ENCODE measurements at places on chromosomes 4 and X.

GRCh38 chr4:7879127-7879526 is 60.5 kb downstream of the AFAP1 start:
- no peak for DNase-seq

DNA sequence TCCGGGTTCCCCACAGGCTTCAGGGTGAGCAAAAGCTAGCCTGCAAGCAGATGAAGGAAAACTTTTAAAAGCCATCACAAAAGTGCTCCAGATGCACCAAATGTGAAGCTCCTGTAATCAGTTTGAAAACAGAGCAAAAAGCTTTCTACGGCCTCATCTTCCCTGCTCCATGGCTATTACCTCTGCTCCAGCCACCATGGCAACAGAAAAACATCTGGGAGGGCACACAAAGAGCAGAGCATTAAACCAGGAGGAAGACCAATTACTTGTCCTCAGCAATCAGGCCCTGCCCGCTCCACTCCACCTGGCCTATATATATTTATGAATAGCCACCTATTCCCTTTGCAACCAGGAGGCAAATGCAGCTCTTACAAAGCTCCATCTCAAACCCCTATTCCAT is 33.6 kb downstream of the TMEM154 start:
- no peak for DNase-seq

DNA sequence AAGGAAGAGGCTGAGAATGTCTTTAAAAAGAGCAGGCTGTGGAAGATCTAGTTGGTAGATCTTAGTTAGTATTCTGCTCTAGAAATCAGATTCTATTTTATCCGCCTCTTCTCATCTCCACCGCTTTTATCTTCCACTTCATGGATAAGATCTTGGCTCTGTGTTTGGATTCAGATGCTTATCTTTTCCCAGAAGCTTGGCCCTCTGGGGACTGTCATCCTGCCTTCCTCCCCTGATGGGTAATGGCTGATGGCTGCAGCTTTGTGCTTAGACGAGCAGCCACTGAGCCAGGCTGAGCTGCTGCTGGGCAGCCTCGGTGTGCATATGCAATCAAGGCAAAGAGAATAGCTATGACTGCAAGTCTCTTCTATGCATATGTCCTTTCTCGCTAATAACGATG is 23.5 kb downstream of the TRIML1 start:
- DNase-seq = no peak

- no peak for DNase-seq
Observed at GRCh38 chrX:27446423-27446822, 16.7 kb downstream of the PPP4R3C start.

- DNase-seq = no peak
Observed at GRCh38 chr4:55110131-55110530, 15.3 kb downstream of the KDR start.

GRCh38 chr4:128862608-128863311 is 53.3 kb downstream of the JADE1 start:
- DNase-seq = no peak

DNA sequence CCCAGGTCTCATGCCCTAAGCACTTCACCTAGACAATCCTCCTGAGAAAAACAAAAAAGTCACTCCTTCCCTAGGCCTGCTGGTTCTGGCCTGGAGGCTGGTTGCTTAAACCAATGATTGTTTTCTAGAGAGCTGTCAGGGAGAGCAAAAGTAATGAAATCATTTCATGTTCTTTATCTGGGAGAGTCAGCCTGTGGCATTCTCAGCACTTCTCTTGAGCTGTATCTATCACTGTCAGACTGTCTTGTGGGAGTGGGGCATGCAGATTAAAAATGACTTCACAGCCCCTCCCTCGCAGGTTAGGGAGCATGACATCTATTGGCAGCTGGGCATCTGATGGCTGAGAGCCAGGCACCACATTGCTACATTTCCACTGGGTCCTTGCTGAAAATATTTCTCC is 20.4 kb upstream of the TMEM154 start:
- no peak for DNase-seq

DNA sequence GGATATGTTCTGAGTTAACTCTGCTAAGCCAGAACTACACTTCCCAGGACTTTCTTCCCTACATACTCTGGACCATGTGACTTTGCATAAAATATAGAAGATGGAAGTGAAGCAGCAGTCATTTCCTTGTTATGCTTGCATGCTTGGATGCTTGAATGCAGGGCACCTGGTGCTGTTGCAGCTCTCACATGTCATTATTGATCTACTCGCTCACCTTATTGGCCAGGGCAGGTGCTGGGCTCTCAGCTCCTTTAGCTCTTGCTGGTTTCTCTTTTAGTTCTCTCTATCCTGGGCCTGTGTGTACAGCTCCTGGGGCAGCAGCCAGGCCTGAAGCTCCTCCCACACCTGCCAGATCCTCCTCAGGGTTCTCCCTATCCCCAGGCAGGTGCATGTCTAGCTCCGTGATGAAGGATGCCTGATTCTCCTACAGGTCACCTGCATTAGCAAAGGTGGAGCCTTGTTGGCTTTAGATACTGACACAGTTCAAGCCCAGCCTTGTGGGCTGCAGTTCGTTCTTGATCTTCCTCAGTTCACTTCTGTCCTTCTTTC is 53.3 kb downstream of the MED28 start:
- DNase-seq = no peak

- DNase-seq = no peak
Observed at GRCh38 chr4:149631629-149632028, 184.0 kb downstream of the IQCM start.

DNA sequence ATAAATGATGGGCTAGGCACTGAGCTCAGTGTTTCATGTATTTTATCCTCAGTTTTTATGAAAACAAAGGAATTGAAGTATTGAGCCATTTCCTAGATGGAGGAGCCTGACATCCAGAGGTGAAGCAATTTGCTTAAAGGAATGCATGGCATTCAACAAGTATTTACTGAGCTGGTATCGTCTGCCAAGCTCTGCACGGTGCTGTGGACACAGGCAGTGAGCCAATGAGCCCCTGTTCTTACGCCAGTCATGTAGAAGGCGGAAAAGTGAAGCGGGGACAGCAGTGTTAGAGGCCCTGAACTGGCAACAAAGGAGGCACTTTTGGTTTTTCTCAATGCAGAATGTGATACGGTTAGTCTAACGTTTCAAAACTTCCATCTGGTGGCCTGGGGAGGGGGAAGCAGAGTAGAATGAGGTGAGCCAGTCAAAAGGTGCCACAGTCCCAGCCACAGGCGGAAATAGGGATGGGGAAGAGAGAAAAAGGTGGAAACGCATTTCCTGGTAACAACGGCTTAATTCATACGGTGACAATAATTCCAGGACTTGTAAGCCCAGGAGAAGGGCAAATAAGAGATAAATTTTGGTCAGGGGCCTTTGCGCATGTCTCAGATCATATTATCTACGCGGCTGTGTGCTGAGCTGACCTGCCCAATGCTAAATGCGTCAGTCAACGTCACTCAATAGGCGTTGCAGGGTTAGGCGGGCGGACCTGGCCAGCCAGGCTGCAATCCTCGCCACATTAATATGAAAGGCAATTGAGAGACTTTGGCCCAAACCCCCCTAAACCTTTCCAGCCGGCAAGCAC is 133.9 kb downstream of the AFAP1 start:
- DNase-seq = no peak

DNA sequence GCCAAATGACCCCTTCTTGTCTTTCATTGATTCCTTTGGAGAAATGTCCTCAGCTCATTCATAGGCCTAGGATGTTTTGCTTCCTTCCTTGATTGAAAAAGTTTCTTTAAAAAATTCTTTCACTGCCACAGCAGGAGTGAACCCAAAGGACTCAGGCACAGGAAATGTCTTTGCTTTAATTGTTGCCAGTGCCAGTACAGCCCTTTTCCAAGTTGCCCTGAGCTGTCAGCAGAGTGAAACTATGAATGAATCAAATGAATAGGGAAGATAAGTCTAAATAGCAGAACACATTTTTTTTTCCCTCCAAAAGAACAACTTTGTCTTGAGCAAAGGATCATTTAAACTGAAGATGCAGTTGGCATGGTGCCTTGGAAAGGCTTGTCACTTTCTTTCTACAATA is 63.8 kb upstream of the SLC4A4 start:
- DNase-seq = no peak

- DNase-seq = no peak
Observed at GRCh38 chr4:47274901-47275300, 188.6 kb downstream of the COMMD8 start.
